ENCODE measurements at places on chromosomes 2 and 18.

DNA sequence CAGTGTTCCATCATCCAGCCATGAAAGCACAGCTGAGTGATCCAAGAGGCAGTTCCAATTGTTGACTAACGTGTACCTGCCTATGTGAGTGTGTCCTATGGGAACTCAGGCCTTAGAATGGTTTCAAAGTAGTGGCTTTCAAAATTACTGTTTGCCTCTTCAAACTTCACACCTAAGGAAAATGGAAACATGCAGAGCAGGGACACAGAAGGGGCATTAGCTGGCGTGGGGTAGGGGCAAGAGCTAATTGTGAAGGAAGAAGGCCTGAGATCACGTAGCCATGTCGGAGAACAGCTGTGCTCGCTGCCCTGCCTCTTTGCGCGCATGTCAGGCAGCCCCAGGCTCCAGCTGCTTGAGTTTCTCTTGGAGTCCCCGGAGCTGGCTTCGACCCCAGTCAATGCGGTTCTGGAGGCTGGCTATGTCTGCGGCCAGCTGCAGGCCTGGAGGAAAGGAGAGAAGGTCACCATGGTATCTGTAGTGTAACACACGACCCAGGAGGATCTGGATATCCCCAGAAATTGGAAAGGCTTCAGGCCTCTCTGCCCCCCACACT lies 3.8 kb upstream of the IMP4 start:
- no peak for DNase-seq

DNA sequence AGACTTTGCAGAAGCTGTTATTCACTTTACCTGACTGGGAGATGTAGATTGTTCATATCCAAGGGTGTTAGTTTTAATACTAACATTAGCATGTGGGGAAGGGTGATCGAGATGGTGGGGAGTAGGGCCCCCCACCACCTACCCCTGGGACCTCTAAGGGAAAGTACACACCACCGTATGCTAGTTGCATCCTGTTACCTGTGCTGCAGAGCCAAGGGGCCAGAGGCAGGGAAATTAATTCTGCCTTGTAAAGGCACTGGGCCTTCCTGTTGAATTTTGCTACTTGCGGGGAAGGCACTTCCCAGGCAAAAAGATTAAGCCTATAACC lies 9.0 kb downstream of the STEAP3 start:
- DNase-seq = no peak

DNA sequence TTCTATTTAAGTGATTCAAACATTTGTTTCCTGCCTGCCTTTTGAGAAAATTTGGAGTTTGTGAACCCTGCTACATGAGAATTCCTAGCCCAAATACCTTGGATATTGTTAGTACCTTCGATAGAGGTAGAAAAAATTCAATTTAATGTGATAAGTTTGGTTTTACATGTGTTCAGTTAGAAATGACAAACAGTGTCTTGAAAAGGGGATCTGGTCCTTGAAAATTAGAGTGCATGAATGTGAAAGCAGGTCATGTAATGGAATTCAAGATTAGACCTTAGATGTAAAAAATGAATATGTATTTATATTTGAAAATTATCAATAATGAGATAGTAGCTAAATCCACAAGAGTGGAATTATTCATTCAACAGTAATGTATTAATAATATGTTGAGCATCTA lies 70.5 kb downstream of the PIK3C3 start:
- no peak for DNase-seq

DNA sequence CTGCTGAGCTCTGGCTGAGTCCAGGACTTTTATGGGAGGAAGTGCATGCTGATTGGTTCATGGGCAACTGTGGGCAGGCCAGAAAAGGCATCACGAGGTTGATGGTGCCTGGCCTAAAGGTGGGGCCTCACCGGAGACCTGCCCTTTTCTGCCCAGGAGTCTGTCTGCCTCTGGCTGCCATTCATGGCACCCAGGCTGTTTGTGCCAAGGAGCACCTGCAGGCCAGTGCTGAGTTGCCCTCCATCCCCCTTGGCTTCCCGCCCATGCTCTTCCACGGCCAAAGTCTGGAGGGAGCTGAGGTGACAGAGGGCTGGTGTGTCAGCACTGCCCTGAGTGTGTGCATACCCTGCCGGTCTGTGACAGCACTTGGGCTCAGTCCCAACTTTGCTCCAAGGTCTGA lies 123.2 kb downstream of the PTH2R start:
- DNase-seq = no peak

GRCh38 chr2:171320208-171320621 lies 113.6 kb downstream of the METTL8 start:
- no peak for DNase-seq

DNA sequence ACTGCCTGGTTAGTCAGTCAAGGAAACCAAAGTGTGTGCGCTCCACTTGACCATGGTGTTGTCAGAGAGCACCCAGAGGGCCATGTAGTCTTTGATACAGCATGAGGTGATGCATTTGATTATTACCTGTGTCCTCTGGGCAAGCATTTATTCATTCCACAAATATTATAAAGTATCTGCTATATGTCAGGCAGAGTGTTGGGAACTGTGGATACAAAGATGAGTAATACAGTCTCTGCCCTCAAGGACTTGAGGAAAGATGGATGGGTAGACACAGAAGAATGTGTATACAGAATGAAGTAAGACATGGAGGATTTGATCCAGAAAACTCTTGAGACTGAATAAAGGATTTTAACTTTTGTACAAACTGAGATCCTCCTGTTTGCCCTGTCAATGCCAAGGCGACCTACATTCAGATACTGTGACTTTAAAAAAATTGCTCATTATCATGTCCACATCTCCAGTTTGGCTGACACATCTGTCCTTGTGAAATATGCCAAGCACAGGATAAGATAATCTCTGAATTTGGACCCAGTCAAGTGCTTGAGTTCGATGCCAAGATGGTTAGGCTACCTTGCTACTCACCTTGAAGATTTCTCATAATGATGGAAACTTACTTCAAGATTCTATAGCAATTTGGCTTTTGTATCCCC lies 50.8 kb downstream of the ACYP2 start:
- DNase-seq = no peak

GRCh38 chr2:130376433-130377293 lies 20.8 kb downstream of the PTPN18 start:
- no peak for DNase-seq

- DNase-seq = no peak
These were observed 2.3 kb downstream of the SF3B6 start for GRCh38 chr2:24073816-24074215.

GRCh38 chr2:240429341-240429871 lies 6.1 kb upstream of the GPC1 start:
- DNase-seq = no peak

DNA sequence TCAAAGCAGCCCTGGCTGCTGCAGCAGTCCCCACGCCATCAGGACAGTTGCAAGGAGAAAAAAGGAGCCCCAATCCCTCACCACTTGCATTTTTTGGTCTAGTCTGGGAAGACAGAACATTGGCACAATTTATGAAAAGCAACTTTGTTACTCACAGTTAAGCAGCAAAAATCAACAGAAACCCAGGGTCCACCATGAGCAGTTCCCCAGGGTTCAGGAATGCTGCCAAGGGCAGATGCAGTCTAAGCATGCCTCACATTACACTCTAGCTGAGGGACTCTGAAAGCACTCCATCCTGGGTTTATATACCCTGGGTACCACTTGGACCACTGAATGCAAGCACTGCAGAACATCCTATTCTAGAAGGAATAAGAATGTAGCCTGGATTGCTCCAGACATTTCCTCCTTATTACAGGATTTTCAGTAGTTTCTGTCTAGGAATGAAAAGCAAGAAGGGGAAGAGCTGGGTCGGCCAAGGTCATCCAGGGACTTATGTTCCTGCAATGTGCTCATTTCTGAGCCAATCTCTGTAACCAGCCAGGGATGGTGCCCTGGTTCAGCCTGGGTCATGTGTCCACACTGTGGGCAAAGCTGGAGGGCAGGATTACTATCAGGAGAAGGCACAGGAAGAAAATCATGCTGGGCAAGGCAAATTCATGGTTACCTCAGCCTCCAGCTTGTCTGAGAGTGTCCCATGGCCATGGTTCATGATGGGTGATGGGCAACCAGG lies 19.5 kb upstream of the TMEM163 start:
- DNase-seq = no peak

- DNase-seq = no peak
These were observed 173.5 kb downstream of the ALK start for GRCh38 chr2:29747786-29748470.

DNA sequence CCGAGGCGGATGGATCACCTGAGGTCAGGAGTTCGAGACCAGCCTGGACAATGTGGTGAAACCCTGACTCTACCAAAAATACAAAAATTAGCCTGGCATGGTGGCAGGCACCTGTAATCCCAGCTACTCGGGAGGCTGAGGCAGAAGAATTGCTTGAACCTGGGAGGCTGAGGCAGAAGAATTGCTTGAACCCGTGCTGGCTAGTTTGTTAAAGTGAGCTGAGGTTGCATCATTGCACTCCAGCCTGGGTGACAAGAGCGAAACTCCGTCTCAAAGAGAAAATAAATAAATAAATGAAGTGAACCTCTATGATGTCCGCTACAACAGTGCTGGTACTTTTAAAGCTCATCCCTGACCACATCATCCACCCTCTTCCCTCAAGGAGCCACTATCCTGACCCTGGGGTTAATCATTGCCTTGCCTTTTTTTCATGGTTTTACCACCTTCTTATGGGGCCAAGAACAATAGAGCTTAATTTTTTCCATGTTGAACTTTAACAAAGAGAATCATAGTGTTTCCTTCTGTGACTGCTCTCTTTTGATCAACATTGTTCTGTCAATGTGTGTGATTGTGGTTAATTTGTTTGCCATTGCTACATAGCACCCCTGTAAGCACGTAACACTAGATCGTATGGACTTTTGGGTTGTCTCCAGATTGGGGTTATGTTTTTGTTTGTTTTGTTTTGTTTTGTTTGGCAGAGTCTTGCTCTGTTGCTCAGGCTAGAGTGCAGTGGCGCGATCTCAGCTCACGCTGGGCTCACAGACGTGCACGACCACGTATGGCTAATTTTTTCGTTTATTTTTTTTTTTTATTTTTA lies 17.1 kb upstream of the ATRAID start:
- no peak for DNase-seq

DNA sequence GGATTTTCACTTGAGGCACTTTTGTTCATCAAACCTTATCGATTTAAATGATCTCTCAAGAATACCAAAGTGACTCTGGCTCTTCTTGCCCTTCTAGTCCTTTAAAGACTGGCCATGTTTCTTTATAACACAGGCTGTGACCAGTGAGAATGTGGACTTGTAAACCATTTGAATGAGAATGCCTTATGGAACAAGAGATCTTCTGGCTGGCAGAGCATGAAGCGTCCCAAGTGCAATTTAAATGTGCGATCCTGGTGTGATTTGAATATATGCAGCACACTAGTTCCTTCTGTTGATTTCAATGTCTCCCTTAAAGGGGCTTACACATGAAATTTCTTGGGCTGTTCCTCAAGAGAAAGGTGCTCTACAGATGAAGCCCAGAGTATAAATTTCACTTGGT lies 262.4 kb upstream of the CCDC68 start:
- no peak for DNase-seq

GRCh38 chr2:90209806-90210205 lies 1518.3 kb downstream of the RPIA start:
- DNase-seq = no peak

- DNase-seq = no peak
These were observed 65.7 kb downstream of the TRABD2A start for GRCh38 chr2:84815146-84815545.

DNA sequence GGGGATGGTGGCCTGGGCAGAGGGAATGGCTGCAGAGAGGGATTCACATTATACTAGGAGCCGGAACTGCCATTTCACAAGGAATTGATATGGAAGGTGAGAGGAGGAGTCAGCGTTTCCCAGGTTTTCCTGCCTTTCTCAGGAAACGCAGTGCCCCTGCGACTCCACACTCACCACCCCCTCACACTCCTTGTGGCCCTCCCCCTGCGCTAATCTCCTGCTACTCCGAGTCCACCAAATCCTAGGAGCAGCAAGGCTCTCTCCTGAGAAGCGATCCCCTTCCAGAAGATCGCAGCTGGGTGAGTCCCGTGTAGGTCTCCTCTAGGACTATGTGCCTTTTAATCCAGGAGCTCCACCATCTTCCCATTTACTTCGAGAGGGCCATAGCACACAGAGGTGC lies 140.6 kb downstream of the VAPA start:
- no peak for DNase-seq

DNA sequence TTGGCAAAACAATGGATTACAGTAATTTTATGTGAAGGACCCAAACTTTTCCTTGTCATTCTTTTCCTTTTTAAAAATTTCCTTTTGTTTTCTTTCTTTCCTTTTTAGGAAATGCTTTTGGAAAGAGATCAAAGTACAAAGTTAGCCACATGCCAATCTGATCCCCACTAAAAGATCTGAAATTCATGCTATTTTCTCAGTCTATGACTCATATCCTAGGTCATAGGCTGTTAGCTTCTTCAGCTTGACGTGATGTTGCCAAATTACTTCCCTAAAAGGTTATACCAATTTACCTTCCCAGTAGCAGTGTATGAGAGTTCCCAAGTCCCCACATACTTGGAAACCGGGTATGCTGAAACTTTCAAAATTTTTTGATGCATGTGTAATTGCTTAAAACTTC lies 355.3 kb downstream of the INSIG2 start:
- DNase-seq = no peak

GRCh38 chr18:25278394-25278793 lies 73.6 kb downstream of the ZNF521 start:
- no peak for DNase-seq

- no peak for DNase-seq
These were observed 2.5 kb downstream of the CD8A start for GRCh38 chr2:86788165-86788564.

- no peak for DNase-seq
These were observed 572 bp downstream of the RPS27A start for GRCh38 chr2:55232863-55233657.

DNA sequence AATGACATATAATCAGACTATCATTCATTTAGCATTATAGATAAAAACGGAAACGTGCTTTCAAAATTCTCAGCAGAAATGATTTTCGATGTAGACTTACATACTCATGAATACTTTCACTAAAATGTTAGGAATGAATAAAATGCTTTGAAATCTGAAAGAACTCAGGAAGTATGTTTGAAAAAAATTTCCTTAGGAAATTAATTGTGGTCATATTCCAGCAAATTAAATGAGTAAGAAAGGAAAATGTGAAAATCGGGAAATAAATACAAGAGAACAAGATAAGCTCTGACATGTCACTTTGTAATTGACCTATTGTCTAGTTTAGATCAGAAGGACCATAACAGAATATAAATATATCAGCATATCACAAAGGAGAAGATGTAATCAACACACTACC lies 981.0 kb upstream of the CDH2 start:
- no peak for DNase-seq

GRCh38 chr2:108034843-108035242 lies 48.5 kb downstream of the SLC5A7 start:
- DNase-seq = no peak

DNA sequence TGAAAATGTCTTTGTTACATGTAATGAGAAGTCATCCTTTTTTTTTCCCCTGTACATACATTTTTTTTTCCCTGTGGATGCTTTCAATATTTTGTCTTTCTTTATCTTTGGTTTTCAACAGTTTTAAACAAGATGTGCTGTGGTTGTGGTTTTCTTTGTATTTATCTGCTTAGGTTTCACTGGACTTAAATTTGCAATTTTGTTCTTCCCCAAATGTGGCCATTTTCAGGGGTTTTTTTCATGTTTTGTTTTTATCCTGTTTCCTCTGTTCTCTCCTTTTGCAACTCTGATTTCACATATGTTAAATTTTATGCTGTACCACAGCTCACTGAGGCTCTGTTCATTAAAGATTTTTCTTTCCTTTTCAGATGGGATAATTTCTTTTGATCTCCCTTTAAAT lies 41.7 kb downstream of the GALNT1 start:
- DNase-seq = no peak

Measured in SK-N-MC (cell line).